ENCODE measurements at places on chromosomes 7 and 10.
A peak's percentile ranks its signal among the peaks of the same experiment; 100 is the strongest.

DNA sequence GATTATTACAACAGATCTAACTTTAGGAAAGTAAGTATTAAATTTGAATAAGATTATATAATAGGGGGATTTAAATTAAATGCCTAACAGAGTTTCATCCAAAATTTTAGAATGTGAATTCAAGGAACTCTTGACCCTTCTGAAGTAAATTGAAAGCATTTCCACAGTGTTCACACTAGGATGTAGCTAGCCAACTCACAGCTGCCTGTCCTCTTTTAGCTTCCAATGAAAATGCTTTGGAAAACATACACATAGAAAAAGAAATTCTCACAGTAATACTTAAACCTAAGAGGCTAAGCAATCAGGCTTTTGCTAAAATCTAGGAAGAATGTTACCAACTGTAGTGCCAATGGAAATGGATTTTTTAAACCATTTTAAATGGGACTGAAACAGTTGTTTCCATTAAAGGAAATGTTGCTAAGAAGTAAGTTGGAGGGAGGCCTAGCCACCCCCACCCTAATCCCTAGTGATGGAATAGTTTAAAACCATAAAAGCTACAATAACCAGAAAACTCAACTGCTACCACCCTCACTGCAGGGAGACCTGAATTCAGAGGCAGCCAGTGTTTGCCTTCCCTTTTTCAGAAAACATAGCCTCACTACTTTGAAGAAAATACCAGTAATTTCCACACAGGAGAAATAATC lies 58.3 kb downstream of the REEP3 start:
- DNase-seq = peak; percentile 52

- DNase-seq = no peak
Observed at GRCh38 chr10:15504101-15504840, 133.2 kb upstream of the FAM171A1 start.

- no peak for DNase-seq
Observed at GRCh38 chr7:121262221-121262620, 66.6 kb upstream of the WNT16 start.

GRCh38 chr7:86470763-86471162 lies 172.9 kb upstream of the GRM3 start:
- no peak for DNase-seq

- DNase-seq = no peak
Observed at GRCh38 chr10:10361301-10361885, 656.3 kb upstream of the CELF2 start.

DNA sequence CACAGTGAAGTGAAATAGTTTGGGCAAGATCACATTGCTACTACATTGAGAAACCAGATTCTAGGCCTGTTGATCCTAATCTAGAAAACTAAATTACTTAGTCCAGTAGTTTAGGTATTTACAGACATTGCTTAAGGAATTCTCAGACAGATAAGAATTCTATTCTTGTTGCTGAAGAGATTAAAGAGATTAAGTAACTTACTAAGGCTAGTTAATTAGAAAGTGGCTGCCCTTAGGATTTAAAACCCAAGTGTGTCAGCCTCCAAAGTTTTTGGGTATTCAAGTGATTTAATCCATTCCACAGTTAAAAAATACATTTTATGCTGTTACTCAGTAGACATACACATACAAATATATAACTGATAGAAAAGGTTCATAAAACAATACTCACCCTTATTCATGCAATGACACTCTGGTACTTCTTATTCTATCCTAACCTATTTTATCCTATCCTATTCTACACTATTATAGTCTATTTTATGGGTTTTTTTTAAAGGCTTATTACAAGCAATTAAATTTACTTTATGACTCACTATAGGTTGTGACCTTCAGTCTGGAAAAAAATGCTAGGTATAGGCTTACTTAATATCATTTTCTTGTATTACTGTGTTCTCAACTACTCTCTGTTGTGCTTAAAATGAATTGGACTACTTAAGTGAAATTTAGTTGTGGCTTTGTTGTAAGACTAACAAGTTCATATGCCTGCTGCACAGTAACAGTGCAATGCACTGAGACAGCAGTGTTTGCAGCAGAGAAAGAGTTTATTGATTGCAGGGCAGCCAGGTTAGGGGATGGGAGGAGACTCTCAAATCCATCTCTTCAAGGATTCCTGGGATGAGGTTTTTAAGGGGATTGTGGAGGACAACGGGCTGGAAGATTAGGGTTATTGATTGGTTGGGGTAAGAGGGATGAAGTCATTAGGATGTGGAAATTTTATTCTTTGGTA lies 10.7 kb downstream of the SPAM1 start:
- DNase-seq = no peak

GRCh38 chr7:106031300-106032035 lies 68.4 kb downstream of the CDHR3 start:
- DNase-seq = peak; percentile 64

GRCh38 chr7:100208911-100209408 lies 10.8 kb upstream of the PVRIG start:
- DNase-seq = no peak

DNA sequence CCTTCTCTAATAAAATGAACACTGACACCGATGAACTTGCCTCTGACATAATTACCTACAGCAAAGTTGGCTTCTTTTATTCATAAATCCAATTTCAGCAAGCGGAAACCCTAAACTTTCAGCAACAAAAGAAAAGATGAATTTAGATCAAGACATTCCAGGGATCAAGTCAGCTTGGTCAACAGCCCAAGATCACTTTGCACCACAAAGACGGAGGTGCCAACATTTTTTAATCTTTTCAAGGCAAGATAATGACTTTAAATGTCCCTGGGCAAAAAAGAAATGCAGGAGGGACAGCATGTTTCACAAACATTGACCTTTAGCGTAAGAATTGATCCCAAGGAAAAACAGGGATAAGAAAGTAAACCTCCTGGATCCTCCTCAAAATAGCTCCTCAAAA lies 636.9 kb downstream of the PARD3 start:
- DNase-seq = no peak

DNA sequence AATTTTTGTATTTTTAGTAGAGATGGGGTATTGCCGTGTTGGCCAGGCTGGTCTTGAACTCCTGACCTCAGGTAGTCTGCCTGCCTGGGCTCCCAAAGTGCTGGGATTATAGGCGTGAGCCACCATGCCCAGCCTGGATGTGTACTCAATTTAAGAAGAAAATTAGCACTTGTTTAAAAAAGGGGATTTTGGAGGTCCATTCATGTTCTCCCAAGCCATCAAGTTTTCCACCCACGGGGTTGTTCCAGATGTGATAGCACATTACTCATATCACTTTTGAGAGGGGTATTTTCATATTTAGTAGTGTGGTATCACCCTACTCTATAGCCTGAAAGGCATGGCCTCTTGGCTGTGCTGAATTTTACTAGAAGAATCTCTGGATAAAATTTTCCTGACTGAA lies 10.5 kb upstream of the SLC26A3 start:
- DNase-seq = no peak

DNA sequence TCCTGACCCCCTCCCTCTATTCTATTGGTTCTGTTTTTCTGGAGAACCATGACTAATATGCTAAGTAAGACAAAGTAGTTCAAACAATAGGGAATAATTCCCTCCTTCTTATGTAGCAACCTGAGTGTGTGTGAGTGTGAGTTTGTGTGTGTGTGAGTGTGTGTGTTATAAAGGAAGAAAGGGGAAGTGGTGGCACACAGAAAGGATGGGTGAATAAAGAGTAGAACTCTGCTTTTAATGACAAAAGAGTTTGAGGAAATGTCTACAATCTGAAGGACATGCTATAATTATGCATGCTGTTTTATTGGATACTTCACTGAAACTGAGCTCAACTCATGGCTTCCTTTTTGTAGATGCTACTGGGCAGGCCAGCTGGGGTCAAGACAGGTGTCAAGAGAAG lies 489.5 kb downstream of the REEP3 start:
- DNase-seq = no peak

DNA sequence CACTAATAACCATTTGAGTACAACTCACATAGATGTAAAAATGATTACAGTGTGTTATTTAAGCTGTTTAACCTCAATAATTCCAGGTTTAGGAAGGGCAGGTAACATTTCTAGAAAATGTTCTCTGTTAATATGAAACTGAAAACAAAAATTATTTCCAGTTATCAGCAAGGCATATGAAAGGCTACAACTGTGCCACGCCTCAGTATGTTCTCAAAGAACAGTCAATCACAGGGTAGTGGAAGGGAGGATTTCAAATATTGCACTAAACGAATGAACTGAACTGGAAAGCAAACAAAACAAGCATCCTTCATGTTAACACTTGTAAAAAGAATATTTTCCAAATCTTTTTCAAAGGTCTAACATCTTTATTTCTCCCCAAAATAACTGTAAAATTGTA lies 31.3 kb downstream of the ARHGAP19 start:
- no peak for DNase-seq

DNA sequence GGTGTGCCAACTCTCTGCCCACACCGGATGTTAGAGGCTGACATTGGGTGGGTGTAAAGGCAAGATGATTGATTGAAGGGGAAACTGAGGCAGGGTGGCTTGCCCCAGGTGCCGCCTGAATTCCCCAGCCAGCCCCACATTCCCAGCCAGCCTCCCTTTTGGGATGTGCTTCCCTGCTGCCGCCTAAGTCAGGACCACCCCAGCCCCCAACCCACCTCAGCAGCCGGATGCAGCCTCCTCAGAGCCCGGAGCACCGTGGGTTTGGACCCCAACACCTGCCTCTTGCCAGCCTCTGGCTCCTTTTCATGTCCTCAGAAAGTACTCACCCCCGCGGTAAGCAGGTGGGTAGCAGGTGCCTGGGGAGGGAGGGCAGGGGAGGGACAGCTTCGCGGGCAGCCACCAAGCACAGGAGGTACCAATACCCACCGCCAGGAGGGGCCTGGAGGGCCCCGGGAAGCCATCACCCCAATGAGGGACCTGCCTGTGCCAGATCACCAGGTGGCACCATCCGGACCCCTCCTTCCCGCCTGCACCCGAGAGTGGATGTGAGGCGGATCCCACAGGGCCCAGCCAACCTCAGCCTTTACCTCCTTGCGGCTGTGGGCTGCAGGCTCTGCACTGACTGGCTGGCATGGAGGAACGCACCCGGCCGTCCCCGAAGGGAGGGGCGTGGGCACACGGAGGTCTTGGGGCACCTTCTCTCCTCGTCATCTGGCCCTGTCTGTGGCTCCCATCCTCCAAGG lies 60.5 kb downstream of the PWWP2B start:
- no peak for DNase-seq

DNA sequence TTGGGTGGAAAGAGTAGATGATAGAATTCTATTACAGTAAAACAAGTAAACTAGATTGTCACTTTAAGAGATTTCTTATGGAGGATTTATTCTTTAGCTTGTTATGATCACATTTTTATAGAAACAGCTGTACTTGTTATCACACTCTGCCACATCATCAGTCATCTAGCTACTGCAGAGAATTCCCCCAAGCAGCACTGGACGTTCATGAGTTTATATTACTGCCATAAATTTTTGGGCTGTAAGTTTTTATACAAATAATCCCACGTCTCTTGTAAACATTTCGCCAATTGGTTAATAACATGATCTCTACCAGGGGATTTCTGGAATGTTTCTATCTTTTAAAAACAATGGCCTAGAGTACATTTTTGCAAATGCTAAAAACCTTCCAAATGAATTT lies 238.8 kb downstream of the POLR1F start:
- peak; percentile 19 for DNase-seq

- no peak for DNase-seq
Observed at GRCh38 chr10:74681917-74682627, 144.3 kb upstream of the KAT6B start.
